ENCODE measurements at places on chromosomes 2 and 18. TPM values are rescaled to one million over a fixed set of nuclear protein-coding genes. Genes with fewer than 3 reads are reported as not detected.

Gene STK25
- total RNA-seq = 244 TPM

GRCh38 chr2:128488434-128488833 lies 169.8 kb upstream of the HS6ST1 start:
- no peak for DNase-seq

DNA sequence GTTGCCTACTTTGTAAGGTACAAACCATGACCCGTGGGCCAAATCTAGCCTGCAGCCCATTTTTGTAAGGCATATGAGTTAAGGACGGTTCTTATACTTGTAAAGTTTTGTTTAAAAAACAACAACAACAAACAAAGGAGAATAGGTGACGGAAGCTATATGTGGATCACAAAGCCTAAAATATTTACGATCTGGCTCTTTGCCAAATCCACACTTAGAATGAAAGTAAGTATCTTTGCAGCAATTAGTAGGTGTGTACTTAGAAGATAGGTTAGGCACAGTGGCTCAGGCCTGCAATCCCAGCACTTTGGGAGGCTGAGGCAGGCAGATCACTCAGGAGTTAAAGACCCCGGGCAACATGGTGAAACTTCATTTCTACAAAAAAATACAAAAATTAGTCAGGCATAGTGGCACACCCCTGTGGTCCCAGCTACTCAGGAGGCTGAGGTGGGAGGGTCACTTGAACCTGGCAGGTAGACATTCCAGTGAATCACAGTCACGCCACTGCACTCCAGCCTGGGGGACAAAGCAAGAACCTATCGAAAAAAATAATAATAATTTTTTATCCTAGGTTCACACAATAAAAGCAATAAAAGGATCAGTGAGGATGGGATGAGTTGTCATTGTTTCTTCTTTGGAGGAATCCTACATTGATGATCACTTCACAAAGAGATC lies 57.8 kb upstream of the CTAGE1 start:
- DNase-seq = no peak

GRCh38 chr2:11123856-11124759 lies 31.2 kb upstream of the SLC66A3 start:
- peak; percentile 68 for DNase-seq

DNA sequence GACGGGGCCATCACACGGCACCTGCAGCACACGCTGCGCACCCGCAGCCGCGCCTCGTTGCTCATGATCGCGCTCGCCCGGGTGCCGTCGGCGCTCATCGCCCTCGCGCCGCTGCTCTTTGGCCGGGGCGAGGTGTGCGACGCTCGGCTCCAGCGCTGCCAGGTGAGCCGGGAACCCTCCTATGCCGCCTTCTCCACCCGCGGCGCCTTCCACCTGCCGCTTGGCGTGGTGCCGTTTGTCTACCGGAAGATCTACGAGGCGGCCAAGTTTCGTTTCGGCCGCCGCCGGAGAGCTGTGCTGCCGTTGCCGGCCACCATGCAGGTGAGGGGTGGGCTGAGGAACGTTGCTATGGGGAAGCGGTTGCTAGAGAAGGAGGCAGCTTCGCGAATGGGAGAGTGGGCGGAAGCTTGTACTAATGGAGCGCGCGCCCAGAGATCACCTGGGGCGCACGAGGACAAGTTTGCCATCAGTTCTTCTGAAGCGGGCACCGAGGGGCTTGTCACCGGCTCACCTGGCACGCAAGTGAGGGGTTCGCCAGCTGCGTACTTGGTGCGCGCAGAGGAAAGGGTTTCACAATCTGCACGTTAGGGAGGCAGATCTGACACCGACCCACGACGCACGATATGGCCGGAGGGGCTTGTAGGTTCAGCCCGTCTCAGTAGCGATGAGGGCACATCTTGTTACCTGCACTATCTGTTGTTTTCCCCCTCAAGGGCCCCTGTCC lies 45.6 kb downstream of the DDX18 start:
- no peak for DNase-seq

GRCh38 chr2:12457831-12458230 lies 258.9 kb upstream of the TRIB2 start:
- DNase-seq = no peak

DNA sequence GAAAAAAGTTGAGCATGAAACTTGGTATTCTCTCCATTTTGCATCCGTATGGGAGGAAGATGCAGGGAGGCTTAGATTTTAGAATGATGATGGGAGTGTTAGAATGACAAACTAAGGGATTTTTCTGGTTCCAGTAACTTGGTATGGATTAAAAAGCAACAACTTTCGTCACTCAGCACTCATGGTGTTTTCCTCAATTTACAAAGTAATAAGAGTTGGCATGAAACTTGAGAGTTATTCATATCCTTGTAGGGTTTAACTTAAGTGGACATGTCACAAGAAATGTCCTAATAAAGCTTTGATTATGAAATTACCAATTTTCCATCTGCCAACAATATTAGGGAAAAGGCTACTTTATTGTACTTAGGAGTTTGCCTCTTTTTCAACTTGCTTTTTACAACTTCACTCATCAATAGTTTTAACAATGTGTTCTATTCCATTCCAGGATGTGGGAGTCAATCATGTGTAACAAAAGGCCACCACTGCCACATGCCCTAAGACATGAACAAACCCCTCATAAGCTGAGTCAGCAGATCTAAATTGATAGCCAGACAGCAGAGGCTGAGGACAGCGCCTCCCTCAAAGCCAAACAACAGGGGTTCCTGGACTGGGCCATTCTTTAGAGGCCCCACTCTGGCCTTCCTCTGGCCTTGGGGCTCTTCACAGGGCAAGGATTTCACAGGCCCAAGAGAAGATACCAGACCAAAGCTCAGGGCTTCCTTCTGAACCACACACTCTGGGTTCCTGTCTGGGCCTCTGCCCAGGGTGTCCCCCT lies 265.8 kb downstream of the TNS1 start:
- no peak for DNase-seq

GRCh38 chr2:161124201-161124600 lies 36.0 kb upstream of the TANK start:
- DNase-seq = no peak

- DNase-seq = no peak
Measured at GRCh38 chr18:39348757-39349156, 1783.2 kb upstream of the CELF4 start.

Gene ALPG
- total RNA-seq = not detected

DNA sequence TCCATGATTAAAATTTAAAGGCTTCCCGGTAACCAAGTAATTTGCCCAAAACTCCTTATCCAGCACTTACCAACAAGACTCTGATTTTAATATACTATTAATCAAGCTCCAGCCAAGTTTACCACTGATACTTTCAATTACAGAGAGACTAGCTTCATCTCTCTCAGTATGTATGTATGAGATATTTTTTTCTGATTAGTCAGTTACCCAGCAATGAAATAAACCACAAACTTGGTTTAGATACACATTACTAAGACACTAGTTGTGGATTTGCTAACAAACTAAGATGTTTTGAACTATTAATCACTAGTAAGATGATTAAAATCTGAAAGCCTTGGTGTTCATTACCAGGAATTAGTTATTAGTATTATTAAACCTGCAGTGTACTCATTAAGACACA lies 1272.2 kb upstream of the ACVR2A start:
- DNase-seq = no peak

- no peak for DNase-seq
Measured at GRCh38 chr2:149365931-149366583, 35.7 kb downstream of the LYPD6 start.

Gene RBKS
- total RNA-seq = 0.62 TPM

Gene CMPK2
- 3.5 TPM for total RNA-seq

- DNase-seq = peak; percentile 44
Measured at GRCh38 chr2:128786741-128787478, 468.2 kb upstream of the HS6ST1 start.

DNA sequence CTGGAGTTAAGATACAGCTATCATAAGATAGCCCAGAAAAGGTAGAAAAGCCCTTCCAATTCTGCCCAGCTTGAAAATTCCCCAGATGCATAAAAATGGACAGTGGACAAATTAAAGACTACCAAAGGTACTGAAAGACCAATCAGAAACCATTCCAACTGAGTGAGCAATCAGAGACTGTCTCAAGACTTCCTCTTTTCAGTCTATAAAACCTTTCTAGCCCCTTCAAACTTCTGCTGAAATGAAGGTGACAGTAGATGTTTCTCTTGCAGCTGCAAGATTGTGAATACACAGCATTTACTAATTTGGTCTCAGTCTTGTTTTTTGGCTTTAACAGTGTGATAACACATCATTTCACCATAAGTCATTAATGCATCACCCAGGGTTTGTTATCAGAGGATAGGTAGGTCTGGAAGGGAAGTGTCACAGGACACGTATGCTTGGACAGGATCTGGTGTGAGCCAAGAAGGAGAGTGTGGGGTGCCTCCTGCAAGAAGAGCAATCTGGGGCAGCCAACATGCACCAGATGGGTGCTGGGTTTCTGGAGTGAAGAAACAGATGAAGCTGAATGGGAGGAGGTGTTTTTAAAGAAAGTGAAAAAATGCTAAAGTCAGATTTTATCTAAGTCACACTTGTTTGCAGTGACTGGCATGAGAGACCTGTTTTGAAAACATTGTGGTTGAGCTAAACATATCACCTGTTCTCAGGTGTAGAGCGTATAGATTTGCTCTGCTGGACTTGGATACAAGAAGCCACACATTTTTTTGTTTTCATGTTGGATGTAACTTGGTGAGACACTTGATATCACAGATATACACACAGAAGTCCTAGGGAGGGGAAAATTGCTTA lies 75.3 kb upstream of the DDX18 start:
- DNase-seq = no peak

DNA sequence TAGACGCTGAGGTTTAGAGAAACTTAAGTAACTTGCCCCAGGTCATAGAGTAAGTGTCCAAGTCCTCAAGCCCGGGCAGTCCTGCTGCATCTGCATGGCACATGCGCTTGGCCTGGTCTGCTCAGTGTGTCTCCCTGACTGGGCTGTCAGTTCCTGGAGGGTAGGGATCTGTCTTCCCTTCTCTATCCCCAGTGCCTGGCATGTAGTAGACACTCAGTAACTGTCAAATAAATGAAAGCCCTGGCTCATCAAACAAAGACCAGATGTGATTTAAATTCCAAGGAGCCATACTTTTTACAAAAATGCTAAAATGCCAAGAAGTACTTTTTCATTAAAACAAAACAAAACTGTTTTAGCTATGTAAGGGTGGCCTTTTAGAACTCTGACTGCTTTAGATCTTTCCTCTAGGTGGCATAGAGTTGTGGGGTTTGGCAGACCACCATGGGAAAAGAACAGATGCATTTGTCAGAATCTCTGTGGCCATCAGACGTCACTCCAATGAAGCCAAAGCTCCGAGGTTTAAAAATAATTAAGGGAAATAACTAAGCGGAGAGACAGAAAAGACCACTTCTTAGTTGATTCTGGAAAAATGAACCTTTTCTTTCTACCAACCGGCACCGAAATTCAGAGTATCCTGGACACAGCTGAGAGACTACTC lies 34.0 kb downstream of the EPAS1 start:
- DNase-seq = no peak

DNA sequence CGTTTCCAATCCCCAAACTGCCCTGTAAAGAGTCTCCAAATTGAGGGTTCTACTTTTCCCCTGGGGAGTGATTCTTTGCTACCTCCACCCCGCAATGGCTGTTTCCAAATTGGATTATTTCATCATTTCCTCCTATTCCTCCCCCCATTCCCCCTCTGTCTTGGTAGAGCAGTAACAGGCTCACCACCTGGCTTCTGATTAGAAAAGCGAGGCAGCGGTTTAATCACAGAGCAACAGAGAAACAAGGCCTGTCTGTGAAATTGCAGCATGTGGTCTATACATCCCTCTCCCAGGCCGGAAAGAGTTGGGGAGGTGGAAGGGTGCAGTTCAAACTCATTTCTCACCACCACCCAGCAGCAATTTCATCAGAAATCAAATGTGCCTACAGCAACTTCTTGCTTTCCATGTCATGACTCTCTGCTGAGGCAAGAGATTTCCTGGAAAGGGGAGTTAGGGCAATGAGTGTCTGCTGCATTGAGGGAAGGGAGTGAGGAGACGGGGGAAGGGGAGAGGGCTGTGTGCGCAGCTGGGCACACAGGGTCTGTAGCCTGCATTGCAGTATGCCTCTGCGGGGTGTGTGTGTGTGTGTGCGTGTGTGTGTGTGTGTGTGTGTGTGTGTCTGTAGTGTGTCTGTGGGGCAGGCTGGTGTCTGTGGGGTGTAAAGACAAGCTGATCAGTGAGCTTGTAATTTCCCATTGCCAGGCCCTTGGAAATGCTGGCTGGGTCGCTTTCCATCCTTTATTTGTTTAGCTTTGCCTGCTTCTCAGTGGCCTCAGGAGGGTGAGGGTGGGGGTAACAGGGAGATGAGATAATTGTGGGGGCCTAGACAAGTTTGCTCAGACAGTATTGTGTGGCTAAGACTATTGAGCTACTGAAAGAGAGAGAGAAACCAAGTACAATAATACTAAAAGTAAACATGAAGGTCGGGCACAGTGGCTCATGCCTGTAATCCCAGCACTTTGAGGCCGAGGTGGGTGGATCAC lies 13.5 kb upstream of the IGFBP2 start:
- DNase-seq = peak; percentile 84
